ENCODE measurements at places on chromosomes 5 and 9.

DNA sequence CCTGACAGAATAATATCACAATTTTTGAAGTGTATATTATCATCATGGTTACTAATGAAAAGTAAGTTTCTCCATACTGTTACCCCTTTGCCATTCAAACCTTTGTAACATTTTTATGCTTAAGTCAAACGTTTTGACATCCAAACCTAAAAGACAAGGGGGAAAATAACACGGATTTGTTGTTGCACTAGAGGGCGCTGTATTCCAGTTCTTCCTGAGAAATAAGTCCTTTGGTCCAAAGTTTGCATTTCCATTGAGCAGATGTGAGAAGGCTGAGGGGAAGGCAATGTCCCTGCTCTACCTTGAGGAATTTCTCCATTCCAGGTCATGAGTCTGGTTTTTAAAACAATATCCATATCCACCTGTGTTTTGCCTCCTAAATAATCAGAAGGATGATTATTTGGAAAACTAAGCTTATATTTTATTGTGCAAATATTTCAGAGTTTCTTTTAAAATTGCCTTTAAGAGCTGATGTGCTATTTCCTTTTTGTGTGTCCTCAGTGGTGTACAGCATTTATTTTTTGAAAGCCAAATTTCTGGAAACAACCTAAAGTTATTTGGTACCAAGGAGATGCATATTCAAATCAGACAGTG is 9.7 kb downstream of the LECT2 start:
- peak; percentile 53 for DNase-seq

- DNase-seq = no peak
Measured at GRCh38 chr5:83360573-83360972, 111.0 kb upstream of the VCAN start.

DNA sequence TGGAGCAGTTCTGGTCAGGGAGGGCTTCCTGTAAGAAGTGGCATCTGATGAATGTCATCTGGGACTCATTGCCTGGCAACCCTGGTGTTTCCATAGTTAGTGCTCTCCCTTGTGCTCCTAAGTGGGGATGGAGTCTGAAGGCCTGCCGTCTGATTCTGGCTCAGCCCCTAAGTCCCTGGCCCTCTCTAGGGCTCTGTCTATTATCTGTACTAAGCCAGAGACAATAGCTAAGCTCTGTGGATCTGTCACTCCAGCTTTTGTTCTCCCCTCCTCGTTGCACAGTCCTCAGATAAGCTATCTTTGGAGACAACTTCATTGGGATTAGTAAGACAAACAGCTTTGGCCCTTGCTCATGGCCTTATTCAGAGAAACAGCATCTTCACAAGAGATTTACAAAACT is 30.6 kb upstream of the TTC1 start:
- DNase-seq = no peak

DNA sequence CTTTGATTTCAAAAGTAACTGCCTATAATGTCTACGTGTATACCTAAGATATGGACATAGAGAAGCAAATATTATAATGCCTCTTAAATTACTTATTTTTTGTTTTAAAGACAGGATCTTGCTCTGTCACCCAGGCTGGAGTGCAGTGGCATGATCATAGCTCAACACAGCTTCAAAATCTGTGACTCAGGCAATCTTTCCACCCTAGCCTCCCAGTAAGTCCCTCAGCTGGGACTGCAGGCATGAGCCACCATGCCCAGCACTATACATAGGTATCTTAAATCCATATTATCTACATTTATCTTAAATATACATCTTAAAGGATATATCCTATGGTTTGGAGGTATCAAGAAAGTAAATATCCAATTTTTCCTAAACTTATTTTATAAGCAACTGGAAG is 261.2 kb downstream of the ARL15 start:
- no peak for DNase-seq

GRCh38 chr9:106707738-106708474 is 155.1 kb upstream of the ZNF462 start:
- DNase-seq = no peak

- no peak for DNase-seq
Measured at GRCh38 chr5:68368311-68369022, 152.9 kb downstream of the PIK3R1 start.

- no peak for DNase-seq
Measured at GRCh38 chr5:8895599-8895998, 650.3 kb downstream of the SEMA5A start.

GRCh38 chr9:124450241-124450924 is at the start of gene ADGRD2:
TSS of gene ADGRD2 (plus strand) at chr9:124450451. CDS start at chr9:124451667, 1,216 bp downstream.
- peak; percentile 64 for DNase-seq

DNA sequence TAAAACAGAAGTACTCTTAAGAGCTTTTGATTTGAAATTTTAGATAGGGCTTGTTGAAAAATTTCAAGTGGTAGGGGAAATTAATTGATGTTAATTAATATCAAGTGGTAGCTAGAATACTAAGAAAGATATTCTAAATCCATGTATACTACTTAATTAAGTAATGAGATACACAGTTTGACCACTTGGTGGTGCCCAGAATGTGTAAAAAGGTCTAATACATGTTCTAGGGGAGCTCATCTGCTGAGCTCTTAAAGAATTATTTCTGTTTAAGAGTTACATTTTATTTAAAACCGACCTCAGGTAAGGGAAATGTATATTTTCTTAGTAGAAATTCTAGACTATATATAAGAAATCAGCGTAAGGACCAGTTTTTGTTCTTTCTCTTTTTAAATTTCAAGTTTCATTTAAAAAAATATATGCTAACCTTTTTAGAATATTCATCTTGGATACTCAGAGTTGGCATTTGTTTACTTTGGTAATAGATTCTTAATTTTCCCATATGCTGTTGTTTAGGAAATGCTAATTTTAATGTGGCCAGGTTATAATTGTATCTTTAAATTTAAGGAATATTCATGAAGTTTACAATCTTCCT is 61.5 kb downstream of the LNPEP start:
- no peak for DNase-seq

GRCh38 chr5:126438267-126438666 is 15.1 kb downstream of the GRAMD2B start:
- no peak for DNase-seq

DNA sequence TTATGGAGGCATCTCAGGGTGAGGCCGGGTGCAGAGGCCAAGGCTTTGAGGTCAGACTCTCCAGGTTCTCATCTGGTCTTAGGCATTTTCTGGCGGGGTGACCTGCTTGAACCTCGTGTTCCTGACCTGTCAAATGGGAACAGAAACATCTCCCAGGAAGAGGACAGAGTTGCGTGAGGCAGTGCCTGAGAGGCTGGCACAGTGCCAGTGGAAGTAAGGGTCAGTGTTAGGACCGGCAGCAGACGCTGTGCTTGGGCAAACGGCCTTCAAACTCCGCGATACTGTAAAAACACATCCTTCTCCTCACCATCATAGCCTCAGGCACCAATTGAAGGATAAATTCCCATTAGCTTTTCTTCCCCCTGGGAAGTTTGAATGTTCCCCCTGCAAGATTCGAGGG is 55.6 kb upstream of the FCN2 start:
- DNase-seq = no peak

DNA sequence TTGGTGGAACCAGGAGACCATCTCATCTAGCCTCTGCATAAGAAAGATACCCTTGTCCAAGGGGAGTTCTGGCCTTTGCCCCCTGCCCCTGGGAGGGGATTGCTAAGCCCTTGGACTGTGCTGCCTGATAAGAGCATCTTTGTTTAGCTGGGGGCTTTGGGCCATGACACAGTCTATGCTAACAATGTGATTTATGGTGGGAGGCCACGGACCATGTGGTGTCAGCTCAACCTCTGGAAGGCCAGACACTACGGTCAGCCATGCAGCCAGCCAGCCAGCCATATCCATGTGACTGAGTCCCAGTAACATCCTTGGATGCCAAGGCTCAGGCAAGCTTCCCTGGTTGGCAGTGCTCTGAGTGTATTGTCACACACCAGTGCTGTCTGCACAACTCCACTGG is 244.4 kb downstream of the FSTL4 start:
- no peak for DNase-seq

DNA sequence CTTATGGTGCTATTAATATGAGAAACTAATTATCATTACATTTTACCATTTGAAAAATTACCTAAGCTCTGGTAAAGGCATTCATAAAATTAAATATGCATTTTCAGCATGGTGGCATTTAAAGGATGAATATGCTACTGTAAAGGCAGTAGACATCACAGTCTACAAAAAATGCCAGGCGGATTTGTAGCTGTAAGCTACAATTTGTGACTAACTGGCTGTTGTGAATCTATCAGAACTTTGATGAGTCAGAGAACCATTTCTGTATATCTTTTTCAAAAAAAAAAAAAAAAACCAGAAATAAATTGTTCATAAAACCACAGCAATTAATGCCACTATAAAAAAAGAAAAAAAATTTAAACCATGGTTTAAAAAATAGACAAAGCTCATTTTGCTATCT is 186.3 kb downstream of the NFIB start:
- DNase-seq = no peak

DNA sequence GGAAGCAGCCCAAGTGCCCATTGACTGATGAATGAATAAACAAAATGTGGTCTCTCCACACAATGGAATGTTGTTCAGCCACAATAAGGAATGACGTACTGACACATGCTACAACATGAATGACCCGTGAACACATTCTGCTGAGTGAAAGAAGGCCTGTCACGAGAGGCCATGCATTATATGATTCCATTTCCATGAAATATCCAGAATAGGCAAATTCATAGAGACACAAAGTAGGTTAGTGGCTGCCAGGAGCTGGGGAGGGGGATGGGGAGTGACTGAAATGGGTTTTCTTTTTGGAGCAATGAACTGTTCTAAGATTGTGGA is 41.4 kb downstream of the BICD2 start:
- DNase-seq = peak; percentile 52

Data from NCI-H774 (cell line).